NCI-H1048 (cell line): ENCODE measurements at places on chromosomes 11 and 22.

DNA sequence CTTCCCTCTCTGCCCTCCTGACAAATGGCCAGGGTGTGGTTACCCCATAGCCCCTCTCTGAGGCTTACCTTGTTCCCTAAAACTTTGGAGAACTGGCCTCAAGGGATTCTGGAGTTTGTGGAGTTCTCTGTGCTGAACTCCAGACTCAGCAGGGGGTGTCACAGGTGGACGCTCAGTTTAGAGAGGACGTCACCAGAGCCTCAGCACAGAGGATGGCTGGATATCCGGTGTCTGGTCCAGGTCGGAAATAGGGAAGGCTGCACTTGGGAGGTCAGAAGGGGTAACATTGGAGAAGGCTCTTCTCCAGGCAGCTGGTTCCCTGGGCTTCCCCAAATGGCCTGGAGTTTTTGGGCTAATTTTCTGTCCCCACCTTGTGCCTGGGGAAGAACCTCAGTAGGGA, 64.2 kb downstream of the ADAMTS15 start:
- no peak for DNase-seq

GRCh38 chr11:92894197-92894596, 75.3 kb upstream of the MTNR1B start:
- no peak for DNase-seq

DNA sequence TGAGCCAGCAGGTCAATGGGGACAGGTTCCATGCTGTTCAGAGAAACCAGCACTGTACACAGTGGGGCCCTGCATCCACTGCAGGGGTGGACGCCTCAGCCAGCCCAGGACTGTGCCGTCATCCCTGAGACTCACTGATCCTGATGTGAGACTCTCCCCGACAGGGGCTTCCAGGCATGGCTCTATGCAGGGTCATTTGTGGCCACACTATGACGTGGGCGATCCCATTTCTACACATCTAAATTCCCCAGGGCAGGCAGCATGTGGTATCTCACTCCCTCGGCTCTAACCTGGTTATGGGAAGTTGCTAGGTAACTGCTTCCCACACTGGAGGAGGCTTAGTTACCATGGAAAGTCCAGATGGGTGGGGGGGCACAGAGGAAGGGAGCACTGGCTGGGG, 14.2 kb upstream of the FAM83F start:
- no peak for DNase-seq

- DNase-seq: no peak
Observed at GRCh38 chr22:35292786-35293185, 6.9 kb upstream of the TOM1 start.
